Activated CD4-positive, alpha-beta memory T cell treated with anti-CD3 and anti-CD28 coated beads for 36 hours (primary cell): ENCODE measurements at places on chromosomes 2 and 18.

DNA sequence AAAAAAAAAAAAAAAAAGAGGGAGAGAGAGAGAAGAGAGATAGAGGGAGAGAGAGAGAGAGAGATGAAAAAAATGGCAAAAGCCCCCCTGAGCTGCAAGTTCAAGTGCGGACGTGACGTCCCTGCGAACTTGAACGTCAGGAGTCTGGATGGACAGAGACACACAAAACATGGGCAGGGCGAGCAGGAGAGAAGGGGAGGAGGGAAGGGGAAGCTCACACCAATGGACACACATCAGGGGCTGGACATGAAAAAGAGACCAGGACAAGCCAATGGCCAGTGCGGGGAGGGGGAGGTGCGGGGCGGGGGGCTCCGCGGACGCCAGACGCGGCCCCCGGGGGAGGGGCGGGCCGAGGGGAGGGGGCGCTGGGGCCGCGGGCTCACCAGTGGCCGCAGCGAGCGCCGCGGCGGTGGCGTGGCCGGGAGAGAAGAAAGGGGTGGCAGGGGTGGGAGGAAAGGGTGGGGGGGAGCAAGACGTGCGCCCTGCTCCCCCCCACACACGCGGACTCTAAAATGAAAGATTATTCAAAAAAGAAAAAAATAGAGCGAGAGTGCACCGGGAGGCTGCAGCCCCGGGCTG, at the start of gene BCL11A:
TSS of gene BCL11A (minus strand) at position 160 of the 579 bp plus-strand sequence. CDS start 384 bp downstream, outside the sequence.
- DNase-seq, result peak; percentile 13

DNA sequence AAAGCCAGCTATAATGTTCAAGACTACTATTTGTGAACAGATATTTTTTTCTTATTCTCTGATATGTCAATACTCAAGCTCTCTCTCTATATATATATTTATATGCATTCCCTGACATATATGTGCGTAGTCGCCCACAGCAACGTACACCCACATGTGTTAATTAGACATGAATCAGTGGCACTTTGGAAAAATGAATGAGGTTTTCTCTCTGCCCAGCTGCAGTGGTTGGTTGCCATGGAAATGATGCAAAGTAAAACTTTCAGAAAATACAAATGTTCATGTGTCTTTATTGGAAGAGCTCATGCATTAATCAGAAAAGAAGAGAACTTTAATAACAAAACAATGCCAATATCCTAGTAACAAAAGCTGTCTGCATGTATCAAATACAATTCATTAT, 34.7 kb downstream of the UNC80 start:
- no peak for DNase-seq

DNA sequence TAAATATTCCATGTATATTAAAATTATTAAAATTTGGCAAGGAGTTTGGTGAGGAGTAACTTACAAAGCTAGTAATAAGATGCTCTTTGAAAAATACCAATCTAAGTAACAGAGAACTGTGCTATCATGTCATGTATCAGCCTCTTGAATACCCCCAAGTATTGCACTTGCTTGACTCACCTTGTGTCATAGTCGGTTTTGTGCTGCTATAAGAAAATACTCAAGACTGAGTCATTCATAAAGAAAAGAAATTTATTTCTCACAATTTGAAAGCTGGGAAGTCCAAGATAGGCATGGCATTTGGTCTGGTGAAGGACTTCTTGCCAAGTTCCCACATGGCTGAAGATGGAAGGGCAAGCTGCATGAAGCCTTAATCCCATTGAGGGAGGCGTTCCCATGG, 179.2 kb downstream of the MEMO1 start:
- DNase-seq, result no peak

- DNase-seq, result no peak
Observed at GRCh38 chr18:22542406-22542835, 124.7 kb upstream of the CTAGE1 start.

GRCh38 chr2:235141411-235142128, 189.8 kb downstream of the SH3BP4 start:
- DNase-seq, result no peak

DNA sequence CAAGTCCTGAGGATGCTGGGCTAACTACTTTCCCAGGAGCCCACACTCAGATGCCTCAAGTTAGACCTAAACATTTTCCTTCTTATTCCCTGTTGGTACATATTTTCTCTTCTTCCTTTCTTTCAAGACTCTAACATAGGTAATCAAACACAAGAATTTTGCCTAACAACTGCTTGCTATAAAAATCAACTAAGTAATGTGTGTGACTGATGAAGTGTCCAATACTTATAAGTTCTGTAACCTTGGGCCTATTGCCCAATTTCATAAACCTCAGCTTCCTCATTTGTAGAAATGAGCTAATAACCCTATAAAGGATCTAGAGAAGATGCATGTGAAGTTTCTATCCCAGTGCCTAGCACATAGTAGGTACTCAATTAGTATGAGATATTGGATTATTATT, 31.6 kb upstream of the PIK3C3 start:
- no peak for DNase-seq

DNA sequence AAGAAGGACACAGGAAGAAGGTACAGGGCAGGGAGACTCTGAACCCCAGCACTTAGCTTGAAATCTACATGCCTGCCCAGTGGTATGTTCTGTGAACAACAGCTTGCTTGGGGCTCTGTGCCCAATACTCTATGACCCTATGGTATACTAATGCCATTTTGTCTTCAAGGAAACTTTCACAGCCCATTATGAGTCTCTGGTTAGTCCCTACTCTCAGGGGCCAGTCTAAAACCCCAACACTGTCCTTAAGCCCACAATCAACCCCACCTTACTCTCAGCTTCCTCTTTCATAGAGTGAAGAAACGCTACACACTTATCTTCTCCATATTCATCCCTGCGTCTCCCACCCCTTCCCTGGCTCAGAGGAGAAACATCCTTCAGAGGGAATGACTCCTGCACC, 16.0 kb downstream of the NEB start:
- DNase-seq, result no peak

DNA sequence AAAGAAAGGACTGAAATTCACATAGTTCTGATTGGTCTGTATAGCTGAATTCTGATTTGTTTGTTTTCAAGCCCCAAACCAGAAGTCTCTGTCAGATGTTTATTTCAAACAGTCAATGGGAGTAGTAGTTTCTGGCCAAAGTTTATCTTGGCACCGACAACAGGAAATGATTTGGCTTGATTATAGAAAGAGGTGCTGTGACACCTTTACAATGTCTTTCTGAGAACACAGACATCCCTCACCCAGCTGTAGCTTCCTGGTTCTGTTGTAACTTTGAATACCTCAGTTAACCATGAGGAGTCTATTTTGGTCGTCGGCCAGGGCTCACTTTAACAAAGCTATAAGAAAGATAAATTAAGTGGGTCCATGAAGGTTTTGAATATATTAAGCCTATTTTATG, 545.0 kb upstream of the ZNF804A start:
- no peak for DNase-seq

DNA sequence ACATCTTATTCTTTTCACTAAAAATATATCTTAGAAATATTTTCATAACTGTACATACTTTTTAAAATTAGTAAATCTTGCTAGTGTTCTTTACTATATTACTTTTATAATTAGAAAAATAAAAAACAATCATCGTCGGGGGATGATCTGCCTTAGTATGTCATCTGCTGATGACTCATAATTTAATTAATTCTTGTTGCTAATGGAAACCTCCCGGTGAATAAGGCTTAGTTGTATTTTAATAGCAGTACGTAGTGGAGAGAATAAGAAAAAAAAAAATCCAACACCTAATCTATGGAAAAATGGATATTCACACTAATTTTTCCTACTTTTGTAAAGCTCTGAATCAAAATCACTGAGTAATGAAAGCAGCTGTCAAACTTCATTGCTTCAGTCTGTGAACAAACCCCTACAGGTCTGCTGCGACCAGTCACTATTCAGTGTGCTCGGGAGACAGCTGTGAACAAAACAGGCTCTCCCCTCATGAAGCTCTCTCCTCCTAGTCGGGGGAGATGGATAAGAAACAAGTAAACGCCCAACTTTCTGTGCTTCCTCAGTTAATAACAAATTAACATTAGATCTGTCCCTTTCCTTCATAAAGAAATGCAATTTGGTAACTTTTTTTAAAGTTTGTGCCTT, 97.4 kb upstream of the UPP2 start:
- no peak for DNase-seq

GRCh38 chr2:150167711-150168110, 319.8 kb downstream of the RND3 start:
- DNase-seq, result no peak

DNA sequence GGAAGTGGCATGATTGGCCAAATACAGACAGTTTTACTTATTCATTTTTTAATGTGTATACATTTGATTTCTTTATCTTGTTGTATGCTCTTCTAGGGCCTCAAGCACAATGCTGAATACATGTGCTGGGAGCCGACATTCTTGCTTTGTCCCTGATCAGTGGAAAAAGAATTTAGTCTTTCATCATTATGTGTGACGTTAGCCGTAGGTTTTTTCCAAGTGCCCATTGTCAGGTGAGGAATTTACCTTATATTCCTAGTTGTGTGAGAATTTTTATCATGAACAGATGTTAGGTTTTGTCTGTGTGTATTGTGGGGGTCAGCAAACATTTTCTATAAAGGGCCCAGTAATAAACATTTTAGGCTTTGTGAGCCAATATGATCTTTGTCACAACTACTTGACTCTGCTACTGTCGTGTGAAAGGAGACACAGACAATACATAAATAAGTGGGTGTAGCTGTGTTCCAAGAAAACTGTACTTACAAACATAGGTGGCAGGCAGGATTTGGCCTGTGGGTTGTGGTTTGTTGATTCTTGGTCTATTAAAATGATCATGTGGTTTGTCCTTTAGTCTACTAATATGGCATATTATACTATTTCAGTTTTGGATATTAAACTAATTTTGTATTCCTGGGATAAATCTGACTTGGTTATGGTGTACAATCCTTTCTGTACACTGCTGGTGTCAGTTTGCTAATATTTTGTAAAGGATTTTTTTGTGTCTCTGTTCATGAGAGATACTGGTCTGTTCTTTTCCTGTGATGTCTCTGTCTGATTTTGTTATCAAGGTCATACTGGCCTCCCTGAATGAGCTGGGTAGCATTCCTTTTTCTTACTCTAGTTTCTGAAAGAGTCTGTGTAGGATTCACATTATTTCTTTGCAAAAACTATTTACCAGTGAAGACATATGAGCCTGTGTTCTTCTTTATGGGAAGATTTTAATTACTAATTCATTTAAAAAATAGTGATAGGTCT, 132.2 kb upstream of the SMAD7 start:
- DNase-seq, result no peak

GRCh38 chr2:176075481-176075880, 8.3 kb downstream of the EVX2 start:
- no peak for DNase-seq

GRCh38 chr2:118584877-118585276, 262.6 kb downstream of the EN1 start:
- DNase-seq, result no peak
